ENCODE measurements at places on chromosomes 11 and 22. TPM values are rescaled to one million over a fixed set of nuclear protein-coding genes. Genes with fewer than 3 reads are reported as not detected.

The LSP1 gene
- total RNA-seq: 6.7 TPM

The CYP2D6 gene
- total RNA-seq: 0.73 TPM

GRCh38 chr11:74100735-74101134, 70.1 kb downstream of the C2CD3 start:
- no peaks in the 10 kb centered on the region for H3K36me3 ChIP-seq
- H3K4me1 ChIP-seq: no peaks in the 10 kb centered on the region
- DNase-seq: peak; percentile 54
- no peak overlapping the region for H3K4me3 ChIP-seq
- no peaks in the 10 kb centered on the region for H3K27me3 ChIP-seq
- peak overlapping the region; percentile 42 for H3K27ac ChIP-seq

GRCh38 chr11:110121204-110121603, 28.0 kb downstream of the ZC3H12C start:
- no peaks in the 10 kb centered on the region for H3K27me3 ChIP-seq
- no peak overlapping the region for H3K4me3 ChIP-seq
- no peak overlapping the region for H3K27ac ChIP-seq

The CNIH2 gene
- total RNA-seq: not detected

- peak overlapping the region; percentile 46 for H3K27ac ChIP-seq
- H3K4me3 ChIP-seq: no peak overlapping the region
- no peaks in the 10 kb centered on the region for H3K36me3 ChIP-seq
- peaks cover 41% of the 10 kb centered on the region for H3K4me1 ChIP-seq
These were observed 11.0 kb upstream of the TSSC4 start for GRCh38 chr11:2389377-2390026.

DNA sequence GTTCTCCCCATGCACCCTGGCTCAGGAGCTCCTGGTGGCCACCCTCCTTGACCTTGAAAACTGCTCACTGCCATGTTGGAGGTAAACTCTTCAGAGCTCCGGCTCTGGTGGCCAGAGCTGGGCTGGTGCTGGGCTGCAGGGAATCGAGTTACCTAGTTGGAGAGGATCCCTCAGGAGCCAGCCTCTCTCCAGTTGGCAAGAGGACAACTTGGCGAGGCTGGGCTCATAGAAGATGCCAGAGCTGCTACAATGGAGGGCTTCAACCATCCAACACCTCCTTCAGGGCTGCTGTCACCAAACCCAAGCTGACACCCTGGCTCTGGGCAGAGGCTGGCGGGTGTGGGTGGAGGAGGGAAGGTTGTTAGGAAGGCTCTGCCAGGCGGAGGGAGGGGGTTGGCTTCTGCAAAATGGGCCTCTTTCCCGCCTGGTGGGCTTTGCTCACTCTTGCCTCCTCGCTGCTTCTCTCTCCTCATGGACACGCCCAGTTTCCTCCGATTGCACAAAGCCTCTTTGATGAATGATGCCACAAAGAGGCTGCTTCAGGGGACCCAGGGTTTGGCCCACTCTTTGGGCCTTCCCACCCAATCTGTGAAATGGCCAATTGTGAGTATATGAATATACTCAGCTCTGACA, 53.1 kb downstream of the THAP12 start:
- H3K4me1 ChIP-seq: no peaks in the 10 kb centered on the region
- no peaks in the 10 kb centered on the region for H3K27me3 ChIP-seq
- H3K36me3 ChIP-seq: no peaks in the 10 kb centered on the region

DNA sequence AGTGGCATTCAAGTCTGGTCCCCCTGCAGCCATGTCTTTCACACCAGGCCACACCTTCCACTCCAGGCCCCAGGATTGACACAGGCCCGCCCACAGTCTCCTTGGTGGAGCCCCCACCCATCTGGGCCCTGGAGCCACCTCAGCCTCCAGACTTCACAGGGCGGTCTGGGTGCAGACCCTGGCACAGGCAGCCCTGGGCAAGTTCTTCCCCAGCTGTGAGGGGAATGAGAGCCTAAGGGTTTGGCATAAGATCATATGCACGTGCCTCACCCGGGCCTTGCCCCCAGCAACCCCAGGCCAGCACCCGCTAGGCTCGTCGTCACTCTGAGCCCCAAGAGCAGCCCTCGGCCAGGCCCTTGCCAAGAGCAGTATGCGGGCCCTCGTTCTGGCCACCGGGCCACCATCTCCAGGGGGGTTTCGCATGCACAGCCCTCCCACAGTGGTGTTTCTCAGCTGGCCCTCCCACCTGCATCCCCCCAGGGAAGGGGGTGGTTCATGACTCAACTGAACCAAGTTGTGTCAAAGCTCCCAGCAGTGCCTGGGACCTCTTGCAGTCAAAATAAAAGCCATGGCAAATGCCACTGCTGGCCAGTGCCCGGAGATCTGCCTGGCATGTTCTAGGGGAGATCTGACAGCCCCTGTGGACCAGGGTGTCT, 70.4 kb upstream of the KCNQ1OT1 start:
- H3K27me3 ChIP-seq: no peaks in the 10 kb centered on the region
- no peak for DNase-seq
- H3K4me1 ChIP-seq: no peaks in the 10 kb centered on the region
- H3K4me3 ChIP-seq: no peak overlapping the region

DNA sequence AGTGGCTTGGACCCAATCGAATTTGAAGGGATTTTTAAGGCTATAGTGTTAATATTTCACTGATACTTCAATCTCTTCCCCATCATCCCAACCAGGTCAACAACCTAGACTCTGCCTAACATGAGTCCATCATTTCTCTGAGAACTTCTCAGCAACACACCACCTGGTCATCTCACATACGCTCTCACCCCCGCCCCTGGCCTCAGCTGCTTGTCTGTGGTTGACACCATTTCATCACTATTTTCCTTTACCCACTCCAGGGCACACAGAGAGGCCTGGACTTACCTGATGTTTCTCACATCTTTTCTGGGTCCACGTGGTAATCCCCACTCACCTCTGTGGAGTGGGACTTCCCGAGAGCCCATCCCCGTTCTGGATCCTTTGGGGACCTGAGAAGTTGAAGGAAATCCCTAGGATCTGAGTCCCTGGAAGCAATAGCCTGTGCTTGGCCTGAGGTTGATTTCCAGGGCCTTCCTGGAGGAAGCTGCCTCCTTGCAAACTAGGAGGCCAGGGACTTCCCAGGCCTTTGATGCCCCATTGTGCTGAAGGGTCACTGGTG, 3.2 kb downstream of the P2RX3 start:
- H3K4me3 ChIP-seq: no peak overlapping the region
- H3K27ac ChIP-seq: no peak overlapping the region
- DNase-seq: no peak
- no peaks in the 10 kb centered on the region for H3K27me3 ChIP-seq

DNA sequence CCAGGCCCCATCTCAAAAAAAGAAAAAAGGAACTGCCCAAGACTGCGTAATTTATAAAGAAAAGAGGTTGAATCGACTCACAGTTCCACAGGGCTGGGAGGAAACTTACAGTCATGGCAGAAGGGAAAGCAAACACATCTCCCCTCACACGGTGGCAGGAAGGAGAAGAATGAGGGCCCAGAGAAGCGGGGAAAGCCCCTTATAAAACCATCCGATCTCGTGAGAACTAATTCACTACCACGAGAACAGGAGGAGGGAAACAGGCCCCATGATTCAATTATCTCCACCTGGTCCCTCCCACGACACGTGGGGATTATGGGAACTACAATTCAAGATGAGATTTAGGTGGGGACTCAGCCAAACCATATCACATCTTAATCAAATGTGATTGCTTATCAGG, 82.2 kb downstream of the BUD13 start:
- no peaks in the 10 kb centered on the region for H3K27me3 ChIP-seq
- H3K27ac ChIP-seq: no peak overlapping the region
- no peak overlapping the region for H3K4me3 ChIP-seq
- no peak for DNase-seq

The KLHL35 gene
- 28.4 TPM for total RNA-seq

DNA sequence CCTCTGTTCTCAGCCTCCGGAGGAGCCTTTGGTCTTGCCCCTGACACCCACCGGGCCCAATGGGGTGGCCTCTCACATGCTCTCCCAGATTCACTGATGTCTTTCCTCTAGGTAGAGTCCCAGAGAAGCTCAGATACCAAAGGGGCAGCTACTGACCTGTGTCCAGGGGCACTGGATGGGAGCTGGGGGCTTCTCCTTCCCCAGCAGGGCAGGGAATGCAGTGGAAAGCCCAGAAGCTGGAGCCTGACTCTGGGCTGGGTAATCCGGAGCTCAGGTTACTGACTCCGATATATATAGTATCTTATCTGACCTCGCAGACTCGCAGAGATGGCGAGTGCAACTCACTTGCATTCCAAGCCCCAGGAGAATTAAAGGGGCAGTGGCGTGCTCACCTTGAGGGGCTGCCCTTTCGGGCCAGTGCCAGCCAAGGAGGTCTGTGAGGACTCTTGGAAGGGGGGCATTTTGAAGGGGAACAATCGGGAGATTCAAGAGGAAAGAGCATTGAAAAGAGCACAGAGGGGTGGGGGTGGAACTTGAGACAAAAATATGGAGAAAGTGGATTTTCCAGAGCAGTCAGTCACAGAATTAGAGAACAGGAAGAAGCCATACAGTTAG, 2.5 kb downstream of the USP2 start:
- no peak for DNase-seq
- H3K27ac ChIP-seq: no peak overlapping the region
- no peak overlapping the region for H3K4me3 ChIP-seq
- peaks cover 14% of the 10 kb centered on the region for H3K4me1 ChIP-seq
- no peaks in the 10 kb centered on the region for H3K27me3 ChIP-seq
- H3K36me3 ChIP-seq: no peaks in the 10 kb centered on the region

The DUSP8 gene
- 8.8 TPM for total RNA-seq

GRCh38 chr11:16299390-16299789, 57.0 kb downstream of the SOX6 start:
- H3K27me3 ChIP-seq: no peaks in the 10 kb centered on the region
- no peak overlapping the region for H3K4me3 ChIP-seq
- no peaks in the 10 kb centered on the region for H3K36me3 ChIP-seq
- no peaks in the 10 kb centered on the region for H3K4me1 ChIP-seq
- H3K27ac ChIP-seq: no peak overlapping the region
- no peak for DNase-seq

DNA sequence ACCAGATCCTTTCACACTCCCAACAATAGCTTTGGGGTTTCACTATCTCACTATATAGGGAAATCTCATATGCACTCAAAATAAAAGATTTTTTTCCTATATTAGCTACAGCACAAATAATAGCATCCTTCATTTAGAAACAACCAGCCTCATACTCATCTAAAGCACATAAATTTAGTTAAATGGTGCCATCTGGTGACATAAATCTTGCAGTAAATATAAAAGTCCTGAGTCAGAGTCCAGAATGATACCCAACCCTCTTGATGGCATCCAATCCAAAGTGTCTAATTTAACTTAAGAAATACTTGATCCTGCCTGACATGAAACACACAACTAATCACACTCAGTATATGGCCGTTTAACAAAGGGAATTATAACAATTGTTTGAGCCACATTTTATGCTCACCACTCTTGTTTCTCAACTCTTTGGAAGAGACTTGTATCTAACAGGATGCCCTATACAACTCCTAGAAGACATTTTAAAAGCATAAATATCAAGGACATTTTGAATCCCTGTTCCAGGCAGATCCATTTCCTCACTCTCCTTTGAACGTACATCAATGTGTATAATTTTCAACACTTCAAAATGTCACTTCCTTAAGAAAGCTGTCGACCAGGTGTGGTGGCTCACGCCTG, 36.2 kb downstream of the DLG2 start:
- H3K36me3 ChIP-seq: no peaks in the 10 kb centered on the region
- no peak for DNase-seq
- H3K4me1 ChIP-seq: no peaks in the 10 kb centered on the region

GRCh38 chr11:5276697-5277096, 7.0 kb upstream of the HBE1 start:
- no peaks in the 10 kb centered on the region for H3K4me1 ChIP-seq
- H3K36me3 ChIP-seq: no peaks in the 10 kb centered on the region
- H3K27me3 ChIP-seq: no peaks in the 10 kb centered on the region
- H3K4me3 ChIP-seq: no peak overlapping the region

The GAL3ST1 gene
- 1.1 TPM for total RNA-seq

- H3K27me3 ChIP-seq: no peaks in the 10 kb centered on the region
- H3K36me3 ChIP-seq: no peaks in the 10 kb centered on the region
- H3K27ac ChIP-seq: no peak overlapping the region
- DNase-seq: no peak
- H3K4me1 ChIP-seq: no peaks in the 10 kb centered on the region
These were observed 12.6 kb downstream of the RRAS2 start for GRCh38 chr11:14346303-14346955.

The SLN gene
- total RNA-seq: not detected

The HEPHL1 gene
- total RNA-seq: 0.09 TPM

- H3K4me1 ChIP-seq: no peaks in the 10 kb centered on the region
- no peak overlapping the region for H3K27ac ChIP-seq
- no peak for DNase-seq
- no peak overlapping the region for H3K4me3 ChIP-seq
- H3K27me3 ChIP-seq: no peaks in the 10 kb centered on the region
- no peaks in the 10 kb centered on the region for H3K36me3 ChIP-seq
These were observed 90.7 kb downstream of the FAM76B start for GRCh38 chr11:95698676-95699557.

DNA sequence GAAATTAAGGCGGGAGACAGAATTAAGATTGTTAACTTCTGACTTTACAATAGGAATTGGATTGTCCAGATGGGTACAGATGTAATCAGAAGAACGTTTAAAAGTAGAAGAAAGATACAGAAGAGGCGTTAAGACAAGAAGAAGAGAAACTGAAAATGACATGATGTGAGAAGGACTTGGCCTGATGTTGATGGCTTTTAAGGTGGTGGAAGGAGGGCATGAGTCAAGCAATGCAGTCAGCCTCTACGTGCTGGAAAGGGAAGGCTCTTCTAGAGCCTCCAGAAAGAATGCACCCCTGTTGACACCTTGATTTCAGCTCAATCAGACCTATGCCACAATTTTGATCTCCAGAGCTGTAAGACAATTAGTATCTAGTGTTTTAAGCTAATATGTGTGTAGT, 466.9 kb upstream of the LRRC4C start:
- no peaks in the 10 kb centered on the region for H3K27me3 ChIP-seq
- H3K27ac ChIP-seq: no peak overlapping the region

- no peaks in the 10 kb centered on the region for H3K27me3 ChIP-seq
- H3K4me1 ChIP-seq: no peaks in the 10 kb centered on the region
- H3K27ac ChIP-seq: peak overlapping the region; percentile 39
These were observed 120.1 kb upstream of the SLC5A12 start for GRCh38 chr11:26841818-26842473.

- H3K27me3 ChIP-seq: no peaks in the 10 kb centered on the region
- no peak overlapping the region for H3K27ac ChIP-seq
- H3K4me3 ChIP-seq: no peak overlapping the region
- no peak for DNase-seq
- H3K4me1 ChIP-seq: no peaks in the 10 kb centered on the region
These were observed 27.4 kb downstream of the IGLL5 start for GRCh38 chr22:22914726-22915669.

- no peaks in the 10 kb centered on the region for H3K27me3 ChIP-seq
- H3K36me3 ChIP-seq: no peaks in the 10 kb centered on the region
- no peak for DNase-seq
- H3K27ac ChIP-seq: no peak overlapping the region
- H3K4me1 ChIP-seq: no peaks in the 10 kb centered on the region
- no peak overlapping the region for H3K4me3 ChIP-seq
These were observed 331.4 kb upstream of the RAG2 start for GRCh38 chr11:36929401-36929800.

The CCDC116 gene
- 0.27 TPM for total RNA-seq

The OR4C5 gene
- not detected for total RNA-seq

The RNF26 gene
- total RNA-seq: 34.2 TPM

The UCP2 gene
- 13.6 TPM for total RNA-seq

- no peaks in the 10 kb centered on the region for H3K27me3 ChIP-seq
- no peaks in the 10 kb centered on the region for H3K36me3 ChIP-seq
- no peak overlapping the region for H3K4me3 ChIP-seq
These were observed 6.8 kb downstream of the MAFF start for GRCh38 chr22:38208551-38208968.

The APOL2 gene
- total RNA-seq: 64.1 TPM
